ENCODE measurements at places on chromosomes 7 and 10.

DNA sequence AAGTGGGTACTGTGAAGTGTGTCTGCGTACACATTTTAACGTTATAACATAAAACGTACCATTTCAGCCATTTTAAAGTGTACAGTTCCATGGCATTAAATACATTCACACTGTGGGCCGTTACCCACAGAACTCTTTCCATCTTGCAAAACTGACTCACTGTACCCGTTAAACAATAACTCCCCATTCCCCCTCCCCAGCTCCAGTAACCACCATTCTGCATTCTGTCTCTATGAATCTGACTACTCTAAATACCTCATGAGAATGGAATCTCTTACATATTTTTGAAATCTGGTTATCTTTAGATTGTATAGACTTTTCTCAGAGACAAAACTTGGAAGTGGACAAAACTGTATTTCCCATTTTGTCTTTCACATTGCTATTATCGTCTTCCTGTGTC is 9.3 kb downstream of the ARL3 start:
- DNase-seq, result no peak

- DNase-seq, result no peak
Measured at GRCh38 chr10:127928021-127928806, 21.3 kb downstream of the PTPRE start.

DNA sequence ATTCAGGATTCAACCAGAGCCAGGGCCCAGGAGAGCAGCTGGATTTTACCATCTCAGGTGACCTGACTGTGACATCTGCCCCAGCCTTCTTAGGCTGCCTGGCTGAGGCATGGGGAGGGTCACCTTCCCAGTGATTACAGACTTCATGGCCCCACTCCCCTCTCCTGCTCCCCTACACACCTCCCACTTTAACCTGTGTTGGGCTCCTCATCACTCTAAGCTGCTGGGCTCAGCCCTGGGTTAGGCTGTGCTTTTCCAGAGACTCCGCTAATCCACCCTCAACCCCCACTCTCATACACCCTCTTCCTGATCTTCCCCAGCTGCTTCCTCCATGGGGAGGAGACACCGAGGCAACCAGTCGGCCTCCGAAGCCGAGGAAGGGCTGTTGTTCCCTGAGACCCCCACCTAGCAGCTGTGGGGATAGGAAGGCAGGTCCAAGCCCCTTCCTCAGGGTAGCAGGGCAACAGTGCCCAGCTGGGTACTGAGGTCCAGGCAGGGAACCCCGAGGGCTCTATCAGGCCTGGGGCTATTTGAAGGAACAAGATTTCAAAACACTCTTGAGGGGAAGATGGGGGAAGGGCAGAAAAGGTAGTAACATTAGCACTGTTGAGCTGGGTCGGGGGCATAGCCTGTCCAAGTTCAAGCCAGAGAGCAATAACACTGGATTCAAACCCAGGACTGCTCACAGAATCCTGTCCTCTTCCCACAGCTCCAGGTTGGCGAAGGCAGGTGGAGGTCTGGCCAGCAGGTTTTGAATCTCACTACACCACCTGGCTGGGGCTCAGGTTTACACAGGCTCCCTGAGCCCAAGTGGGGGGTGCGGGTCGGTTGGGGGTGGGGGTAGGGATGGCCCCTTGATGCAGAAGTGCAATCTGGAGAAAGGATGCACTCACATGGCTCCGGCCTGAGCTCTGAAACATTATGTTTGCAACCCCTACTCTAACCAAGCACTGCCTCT is 1.8 kb downstream of the IMPDH1 start:
- DNase-seq, result no peak

DNA sequence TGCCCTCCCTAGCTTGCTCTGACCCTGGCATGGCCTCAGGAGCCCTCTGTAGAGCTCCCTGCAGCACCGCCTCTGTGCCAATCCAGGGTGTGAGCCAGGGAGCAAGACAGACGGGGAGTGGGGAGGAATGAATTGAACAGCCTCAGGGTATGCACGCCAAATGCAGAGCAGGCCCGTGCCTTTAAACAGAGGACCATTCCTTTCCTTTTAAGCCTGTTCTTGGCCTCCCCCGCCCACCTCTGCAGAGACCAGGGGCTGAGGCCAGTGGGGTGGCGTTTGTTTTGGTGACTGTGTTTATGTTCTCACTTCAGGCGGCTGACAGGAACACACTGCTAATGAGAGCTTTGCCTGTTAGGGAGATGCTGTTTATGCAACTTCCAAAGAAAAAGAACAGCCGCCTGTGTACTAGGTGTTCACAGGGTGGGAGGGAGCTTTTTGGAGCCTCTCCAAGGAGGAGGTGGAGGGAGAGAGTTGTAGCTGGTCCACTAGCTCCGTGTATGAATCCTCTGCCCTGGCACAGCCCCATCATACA is 528.1 kb upstream of the DPP6 start:
- DNase-seq, result no peak

DNA sequence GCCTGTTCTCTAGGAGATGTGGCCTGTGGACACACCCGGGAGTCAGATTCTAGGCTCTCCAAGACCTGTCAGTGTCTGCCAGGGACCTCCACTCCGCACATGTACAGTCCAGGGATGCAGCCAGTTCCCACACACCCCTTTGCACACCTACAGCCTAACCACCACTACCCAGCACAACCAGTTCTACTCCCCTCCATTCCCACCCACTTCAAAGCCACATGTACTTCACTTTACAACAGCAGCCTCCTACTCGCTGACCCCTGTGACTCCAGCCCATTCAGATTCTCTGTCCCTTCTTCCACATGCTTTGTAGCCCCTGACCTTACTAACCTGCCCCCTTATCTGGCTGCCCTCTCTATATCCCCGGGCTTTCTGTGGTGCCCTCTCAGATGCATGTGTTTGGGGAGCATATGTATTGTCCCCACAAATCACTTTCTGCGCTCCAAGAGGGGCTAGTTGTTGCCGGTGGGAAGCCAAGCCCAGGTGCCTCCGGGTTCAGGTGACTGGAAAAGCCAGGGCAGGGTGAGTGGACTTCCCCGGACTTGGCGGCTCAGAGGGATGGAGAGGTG is 7.2 kb downstream of the LBX1 start:
- DNase-seq, result no peak

DNA sequence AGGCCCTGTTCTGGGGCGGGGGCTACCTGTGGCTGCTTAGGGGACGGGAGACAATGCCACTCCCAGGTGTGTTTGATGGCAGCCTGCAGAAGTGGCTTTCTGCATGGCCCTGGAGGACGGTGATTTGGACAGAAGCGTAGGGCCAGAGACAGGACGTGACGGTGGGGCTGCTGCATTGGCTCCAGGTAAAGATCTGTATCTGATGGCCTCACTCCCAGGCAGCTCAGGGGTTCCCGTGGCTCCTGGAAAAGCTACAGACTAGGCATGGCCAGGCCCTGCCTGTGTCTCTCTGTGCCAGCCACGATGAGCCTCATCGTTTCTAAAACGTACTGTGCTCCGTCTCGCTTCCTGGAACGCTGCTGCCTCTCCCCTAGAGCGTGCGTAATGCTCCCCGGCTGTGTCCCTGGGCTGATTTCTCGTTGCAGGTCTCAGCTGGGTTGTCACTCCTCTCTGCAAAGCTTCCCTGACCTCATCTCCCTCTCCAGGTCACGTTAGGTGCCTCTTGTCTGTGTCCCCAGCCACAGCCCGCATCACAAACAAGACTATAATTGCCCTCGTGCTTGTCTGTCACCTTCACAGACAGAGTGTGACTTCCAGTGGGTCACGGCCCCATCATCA is 12.6 kb downstream of the GTF2IRD1 start:
- no peak for DNase-seq

GRCh38 chr7:148772297-148773089 is 73.8 kb downstream of the CUL1 start:
- DNase-seq, result no peak

- DNase-seq, result no peak
Measured at GRCh38 chr10:68989317-68989990, 851 bp downstream of the KIFBP start.

Data from activated T-helper 1 cell treated with Interleukin-2 at 50 U/mL for 16 hours (primary cell).